ENCODE measurements at places on chromosomes 6 and 20.

DNA sequence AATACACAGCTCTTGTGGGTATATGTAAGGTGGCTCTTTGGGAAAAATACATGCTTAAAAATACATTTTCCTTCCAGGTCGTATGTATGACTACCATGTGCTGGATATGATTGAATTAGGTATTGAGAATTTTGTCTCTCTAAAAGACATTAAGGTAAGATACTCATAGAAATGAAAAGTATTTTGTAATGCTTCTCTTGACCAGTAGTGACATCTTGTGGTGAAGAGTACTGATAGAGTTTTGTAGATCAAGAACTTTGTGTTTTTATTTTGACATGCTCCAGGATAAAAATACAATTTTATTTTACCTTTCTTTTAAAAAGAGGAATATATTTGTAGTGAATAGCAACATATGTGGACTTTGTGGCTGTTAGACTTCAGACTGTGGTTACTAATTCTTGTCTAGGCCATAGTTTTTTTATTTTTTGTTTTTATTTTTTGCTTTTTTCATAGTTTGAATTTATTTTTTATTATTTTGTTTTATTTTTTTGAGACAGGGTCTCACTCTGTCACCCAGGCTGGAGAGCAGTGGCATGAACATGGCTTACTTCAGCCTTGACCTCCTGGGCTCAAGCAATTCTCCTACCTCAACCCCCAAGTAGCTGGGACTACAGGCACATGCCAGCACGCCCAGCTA lies 17.9 kb downstream of the RPF2 start:
- peaks cover 99% of the 10 kb centered on the region for H3K36me3 ChIP-seq
- no peaks in the 10 kb centered on the region for H3K4me1 ChIP-seq
- no peak overlapping the region for H3K27ac ChIP-seq
- no peak overlapping the region for H3K4me3 ChIP-seq
- H3K27me3 ChIP-seq: no peaks in the 10 kb centered on the region

DNA sequence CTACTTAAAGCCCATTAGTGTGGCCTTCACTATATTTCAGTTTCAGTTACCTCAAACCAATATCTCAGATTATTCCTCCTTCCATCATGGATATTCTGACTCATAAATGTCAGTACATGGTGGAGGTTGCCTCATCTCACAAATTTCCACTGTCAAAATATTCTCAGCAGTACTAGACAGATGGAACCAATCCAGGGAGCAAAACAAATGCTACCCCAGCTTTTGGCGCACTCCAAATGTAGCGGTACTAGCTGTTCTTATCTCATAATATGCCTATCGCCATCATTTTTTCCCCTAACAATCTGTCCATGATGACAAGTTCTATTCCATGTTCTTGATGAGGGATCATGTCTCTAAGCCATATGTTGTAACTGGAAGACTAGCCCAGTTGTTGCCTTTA lies 1026.1 kb downstream of the KIF16B start:
- H3K4me3 ChIP-seq: no peak overlapping the region
- H3K27ac ChIP-seq: no peak overlapping the region
- no peaks in the 10 kb centered on the region for H3K4me1 ChIP-seq
- no peaks in the 10 kb centered on the region for H3K27me3 ChIP-seq
- H3K36me3 ChIP-seq: no peaks in the 10 kb centered on the region

DNA sequence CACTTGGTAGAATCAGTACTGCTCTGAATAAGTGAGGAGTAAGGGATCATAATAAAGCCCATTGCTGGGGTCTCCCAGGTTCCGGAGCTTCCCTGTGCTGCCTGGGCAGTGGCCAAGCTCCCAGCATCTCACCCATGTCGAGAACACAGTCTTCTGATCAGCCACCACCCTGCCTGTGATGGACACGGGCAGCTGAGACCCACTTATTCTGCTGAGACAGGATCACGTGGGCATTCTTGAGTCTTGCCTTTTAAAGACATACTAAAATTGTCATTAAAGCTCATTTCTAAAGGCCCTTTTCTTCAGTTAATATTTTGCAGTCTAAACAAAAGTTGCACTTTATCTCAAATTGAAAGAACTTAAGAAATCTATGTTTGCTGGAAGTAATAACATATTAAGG lies 42.7 kb upstream of the SLC22A2 start:
- H3K36me3 ChIP-seq: no peaks in the 10 kb centered on the region
- H3K4me3 ChIP-seq: no peak overlapping the region
- H3K4me1 ChIP-seq: no peaks in the 10 kb centered on the region

- no peaks in the 10 kb centered on the region for H3K4me1 ChIP-seq
- H3K27me3 ChIP-seq: peaks cover 8% of the 10 kb centered on the region
- no peaks in the 10 kb centered on the region for H3K36me3 ChIP-seq
- DNase-seq: no peak
- no peak overlapping the region for H3K4me3 ChIP-seq
These were observed 17.8 kb upstream of the SLC32A1 start for GRCh38 chr20:38706509-38706908.

GRCh38 chr6:124757560-124757959 lies 204.7 kb upstream of the RNF217 start:
- no peaks in the 10 kb centered on the region for H3K36me3 ChIP-seq
- no peaks in the 10 kb centered on the region for H3K4me1 ChIP-seq
- H3K27me3 ChIP-seq: no peaks in the 10 kb centered on the region
- H3K4me3 ChIP-seq: no peak overlapping the region
- no peak for DNase-seq

- no peak overlapping the region for H3K4me3 ChIP-seq
- H3K36me3 ChIP-seq: no peaks in the 10 kb centered on the region
- peaks cover 9% of the 10 kb centered on the region for H3K4me1 ChIP-seq
- DNase-seq: no peak
- no peak overlapping the region for H3K27ac ChIP-seq
- H3K27me3 ChIP-seq: no peaks in the 10 kb centered on the region
These were observed 63.4 kb downstream of the RREB1 start for GRCh38 chr6:7171119-7171518.

DNA sequence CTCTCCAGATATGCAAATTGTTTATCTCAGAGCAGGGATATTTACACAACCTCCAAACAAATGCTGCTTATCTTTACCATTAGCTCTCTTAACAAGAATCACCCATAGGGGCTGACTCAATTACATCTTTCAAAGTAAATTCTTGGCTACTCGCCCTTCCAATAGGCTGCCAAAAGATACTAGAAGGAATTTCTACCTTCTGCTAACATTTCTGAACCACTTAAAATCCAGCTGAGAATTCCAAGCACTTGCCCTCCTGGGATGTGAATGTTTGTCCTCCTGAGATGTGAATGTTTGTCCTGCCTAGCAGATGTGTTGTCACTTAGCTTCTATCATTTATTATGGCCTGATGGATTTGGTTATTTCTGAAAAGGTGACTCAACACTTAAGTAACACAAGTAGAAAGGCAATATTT lies 388.0 kb downstream of the GJA1 start:
- no peaks in the 10 kb centered on the region for H3K36me3 ChIP-seq
- no peak for DNase-seq
- no peaks in the 10 kb centered on the region for H3K4me1 ChIP-seq
- H3K27me3 ChIP-seq: no peaks in the 10 kb centered on the region

DNA sequence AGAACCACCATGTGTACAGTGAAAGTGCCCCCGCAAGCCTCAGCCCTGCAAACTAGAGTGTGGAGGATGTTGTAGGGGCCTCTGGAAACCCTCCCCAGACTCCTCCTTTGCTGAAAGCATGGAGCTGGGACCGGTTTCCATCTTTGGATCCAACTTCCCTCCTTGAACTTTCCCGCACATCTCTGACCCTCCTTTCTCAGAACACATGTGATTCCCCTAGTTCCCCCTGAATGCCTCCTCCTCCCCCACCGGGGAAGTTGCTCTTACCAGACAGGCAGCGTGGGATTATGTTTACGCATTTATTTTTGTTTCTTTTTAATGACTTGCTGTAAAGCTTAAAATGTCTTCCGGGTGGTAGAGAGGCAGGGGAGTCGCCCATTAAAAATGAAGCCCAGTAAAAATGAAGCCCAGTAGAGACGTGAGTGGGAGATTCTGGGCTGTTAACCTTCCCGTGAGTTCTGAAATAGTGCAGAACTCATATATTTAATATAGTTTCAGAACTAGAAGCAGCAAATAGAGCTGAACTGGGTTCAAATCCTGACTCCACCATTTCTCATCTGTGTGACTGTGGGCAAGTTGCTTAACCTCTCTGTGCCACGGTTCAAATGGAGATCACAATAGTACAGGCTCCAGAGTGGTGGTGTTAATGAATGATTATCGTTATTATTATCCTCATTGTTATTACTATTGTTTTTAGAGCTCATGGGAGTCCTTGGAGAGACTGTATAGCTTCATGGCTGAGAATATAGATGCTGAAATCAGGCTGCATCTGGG lies 8.0 kb upstream of the PTPN1 start:
- H3K4me1 ChIP-seq: no peaks in the 10 kb centered on the region
- no peaks in the 10 kb centered on the region for H3K27me3 ChIP-seq
- no peak overlapping the region for H3K27ac ChIP-seq
- DNase-seq: peak; percentile 33

DNA sequence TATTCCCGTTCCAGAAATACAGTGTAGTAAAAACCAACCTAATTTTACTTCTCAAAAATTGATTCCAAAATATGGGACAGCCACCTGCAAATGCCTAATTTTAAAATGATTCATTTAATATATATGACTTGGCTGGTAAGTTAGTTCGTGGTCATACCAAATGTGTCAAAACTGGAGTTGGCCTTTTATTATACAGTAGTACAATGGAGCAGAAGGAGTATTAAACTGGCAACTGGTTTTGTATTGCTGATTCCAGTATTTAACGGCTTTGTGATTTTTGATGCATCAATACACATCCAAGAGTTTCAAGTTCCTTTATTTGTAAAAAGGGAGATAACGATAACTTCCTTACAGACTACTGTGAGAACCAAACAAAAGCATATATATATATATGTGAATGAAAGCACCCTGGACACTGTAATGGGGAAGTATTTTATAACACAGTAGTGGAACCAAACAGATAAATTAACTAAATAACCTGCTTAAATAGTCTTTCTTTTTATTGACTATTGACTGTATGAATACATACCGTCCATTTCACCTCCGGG lies 24.8 kb downstream of the SAMHD1 start:
- no peaks in the 10 kb centered on the region for H3K4me1 ChIP-seq
- H3K27me3 ChIP-seq: no peaks in the 10 kb centered on the region

DNA sequence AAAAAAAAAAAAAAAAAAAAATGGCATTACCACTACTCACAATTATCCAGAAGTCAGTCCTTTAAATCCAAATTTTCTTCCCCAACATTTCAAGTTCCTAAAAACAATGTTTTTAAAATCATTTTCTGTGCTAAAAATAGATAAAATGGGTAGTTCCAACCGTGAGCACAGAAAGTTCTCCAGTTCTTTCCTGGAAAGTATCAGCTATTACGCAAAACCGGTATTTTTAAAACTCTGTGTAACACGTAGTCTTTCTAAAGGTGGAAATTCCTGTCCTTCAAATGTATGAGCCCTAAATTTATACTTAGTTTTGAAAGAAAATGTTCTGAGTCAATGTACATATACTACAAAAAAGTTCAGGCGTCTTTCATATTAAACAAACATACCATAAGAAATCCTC lies 83.5 kb upstream of the SCAF8 start:
- no peaks in the 10 kb centered on the region for H3K27me3 ChIP-seq
- no peak overlapping the region for H3K4me3 ChIP-seq
- DNase-seq: no peak
- no peaks in the 10 kb centered on the region for H3K36me3 ChIP-seq

- peak overlapping the region; percentile 80 for H3K27ac ChIP-seq
- DNase-seq: peak; percentile 70
- peak overlapping the region; percentile 36 for H3K4me3 ChIP-seq
- H3K4me1 ChIP-seq: peaks cover 8% of the 10 kb centered on the region
These were observed 32.1 kb upstream of the NR2E1 start for GRCh38 chr6:108133594-108134179.

GRCh38 chr6:37704923-37705238 lies 7.2 kb upstream of the MDGA1 start:
- H3K27ac ChIP-seq: peak overlapping the region; percentile 82
- no peaks in the 10 kb centered on the region for H3K36me3 ChIP-seq
- DNase-seq: no peak
- no peaks in the 10 kb centered on the region for H3K27me3 ChIP-seq
- peak overlapping the region; percentile 59 for H3K4me3 ChIP-seq

DNA sequence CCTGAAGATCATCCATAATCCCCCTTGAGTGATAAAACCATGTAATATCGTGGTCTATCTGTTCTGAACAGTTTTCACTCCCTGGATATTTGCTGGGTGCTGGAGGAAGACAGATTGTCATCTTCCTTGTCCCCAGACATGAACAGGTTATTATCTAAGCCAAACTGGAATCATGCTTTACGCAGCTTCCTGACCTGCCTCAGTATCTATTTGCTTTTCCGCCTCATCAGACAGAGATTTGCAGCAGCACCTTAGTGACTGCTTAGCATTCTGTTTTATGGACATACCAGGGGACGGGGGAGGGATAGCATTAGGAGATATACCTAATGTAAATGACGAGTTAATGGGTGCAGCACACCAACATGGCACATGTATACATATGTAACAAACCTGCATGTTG lies 124.6 kb downstream of the SLC23A2 start:
- no peaks in the 10 kb centered on the region for H3K4me1 ChIP-seq
- no peak overlapping the region for H3K27ac ChIP-seq
- no peaks in the 10 kb centered on the region for H3K27me3 ChIP-seq
- DNase-seq: no peak
- H3K36me3 ChIP-seq: peaks cover 11% of the 10 kb centered on the region

DNA sequence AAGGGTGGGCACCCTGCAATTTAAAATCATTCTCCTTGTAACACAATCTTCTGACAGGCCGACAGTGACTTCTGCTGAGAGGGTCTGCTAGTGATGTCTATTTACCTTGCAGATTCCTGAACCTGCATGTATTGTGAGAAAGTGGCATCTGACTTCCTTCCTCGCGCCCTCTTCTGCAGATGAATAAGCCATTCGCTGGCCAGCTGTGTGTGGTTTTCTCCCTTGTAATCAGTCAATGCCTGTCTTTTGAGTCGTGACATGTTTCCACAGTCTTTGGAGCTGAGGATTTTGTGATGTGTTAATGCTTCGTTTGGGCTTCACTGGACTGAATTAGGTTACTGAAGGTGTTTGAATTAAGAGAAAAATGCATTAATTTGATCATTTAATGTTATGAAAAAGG lies 125.3 kb downstream of the GRM1 start:
- H3K27me3 ChIP-seq: no peaks in the 10 kb centered on the region
- no peaks in the 10 kb centered on the region for H3K4me1 ChIP-seq
- no peak overlapping the region for H3K4me3 ChIP-seq
- H3K36me3 ChIP-seq: no peaks in the 10 kb centered on the region
- DNase-seq: no peak

GRCh38 chr20:14553774-14554534 lies 216.5 kb upstream of the FLRT3 start:
- H3K27me3 ChIP-seq: no peaks in the 10 kb centered on the region
- DNase-seq: peak; percentile 38
- no peak overlapping the region for H3K4me3 ChIP-seq
- H3K4me1 ChIP-seq: no peaks in the 10 kb centered on the region

GRCh38 chr6:14816116-14816859 lies 429.6 kb upstream of the JARID2 start:
- H3K36me3 ChIP-seq: no peaks in the 10 kb centered on the region
- no peak overlapping the region for H3K4me3 ChIP-seq
- no peak for DNase-seq
- no peaks in the 10 kb centered on the region for H3K27me3 ChIP-seq
- H3K27ac ChIP-seq: peak overlapping the region; percentile 1

- H3K36me3 ChIP-seq: no peaks in the 10 kb centered on the region
- DNase-seq: no peak
- H3K27me3 ChIP-seq: no peaks in the 10 kb centered on the region
- no peak overlapping the region for H3K4me3 ChIP-seq
These were observed 113.7 kb downstream of the RNASET2 start for GRCh38 chr6:166842607-166843006.

GRCh38 chr6:89596056-89596455 lies 42.5 kb downstream of the LYRM2 start:
- H3K36me3 ChIP-seq: no peaks in the 10 kb centered on the region
- no peak overlapping the region for H3K27ac ChIP-seq
- no peaks in the 10 kb centered on the region for H3K4me1 ChIP-seq
- DNase-seq: no peak
- no peaks in the 10 kb centered on the region for H3K27me3 ChIP-seq

Measured in heart left ventricle (tissue), 16 donors.